ENCODE measurements at places on chromosomes 11 and 22. TPM values are rescaled to one million over a fixed set of nuclear protein-coding genes. Genes with fewer than 3 reads are reported as not detected.
A peak's percentile ranks its signal among the peaks of the same experiment; 100 is the strongest.

- no peak overlapping the region for H3K27ac ChIP-seq
- DNase-seq, result peak; percentile 16
- no peaks in the 10 kb centered on the region for H3K36me3 ChIP-seq
- no peaks in the 10 kb centered on the region for H3K27me3 ChIP-seq
Measured at GRCh38 chr11:94786264-94787126, 18.3 kb downstream of the AMOTL1 start.

Gene THOC5
- 46.7 TPM for total RNA-seq

Gene NRIP3
- 0.07 TPM for total RNA-seq

Gene RGL4
- not detected for total RNA-seq

All from HepG2 (cell line).